ENCODE measurements at places on chromosomes 3 and 15.

GRCh38 chr15:30030345-30030744, 52.4 kb upstream of the GOLGA8J start:
- no peak for DNase-seq

DNA sequence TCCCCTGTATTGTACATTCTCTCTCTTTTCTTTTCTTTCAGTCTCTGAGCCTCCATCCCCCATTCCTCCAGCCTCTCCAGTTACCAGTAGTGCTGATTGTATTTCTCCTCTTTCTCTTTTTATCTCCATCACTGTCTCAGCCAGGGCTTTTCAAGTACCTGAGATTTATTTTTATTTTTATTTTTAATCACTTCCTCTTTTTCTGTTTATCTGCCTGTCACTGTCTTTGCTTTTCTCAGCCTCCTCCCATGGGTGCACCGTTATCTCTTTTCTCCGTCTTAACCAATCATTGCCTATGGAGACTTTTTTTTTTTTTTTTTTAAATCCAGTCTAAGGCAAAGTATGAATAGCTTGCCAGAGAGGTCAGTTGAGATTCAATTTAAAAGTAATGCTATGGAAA, 359.3 kb downstream of the GAP43 start:
- DNase-seq, result no peak

- DNase-seq, result no peak
Observed at GRCh38 chr15:80932989-80933388, 56.6 kb downstream of the MESD start.

GRCh38 chr15:85097250-85097649, 115.6 kb downstream of the PDE8A start:
- DNase-seq, result no peak

- no peak for DNase-seq
Observed at GRCh38 chr3:190361791-190362190, 26.2 kb upstream of the CLDN16 start.

DNA sequence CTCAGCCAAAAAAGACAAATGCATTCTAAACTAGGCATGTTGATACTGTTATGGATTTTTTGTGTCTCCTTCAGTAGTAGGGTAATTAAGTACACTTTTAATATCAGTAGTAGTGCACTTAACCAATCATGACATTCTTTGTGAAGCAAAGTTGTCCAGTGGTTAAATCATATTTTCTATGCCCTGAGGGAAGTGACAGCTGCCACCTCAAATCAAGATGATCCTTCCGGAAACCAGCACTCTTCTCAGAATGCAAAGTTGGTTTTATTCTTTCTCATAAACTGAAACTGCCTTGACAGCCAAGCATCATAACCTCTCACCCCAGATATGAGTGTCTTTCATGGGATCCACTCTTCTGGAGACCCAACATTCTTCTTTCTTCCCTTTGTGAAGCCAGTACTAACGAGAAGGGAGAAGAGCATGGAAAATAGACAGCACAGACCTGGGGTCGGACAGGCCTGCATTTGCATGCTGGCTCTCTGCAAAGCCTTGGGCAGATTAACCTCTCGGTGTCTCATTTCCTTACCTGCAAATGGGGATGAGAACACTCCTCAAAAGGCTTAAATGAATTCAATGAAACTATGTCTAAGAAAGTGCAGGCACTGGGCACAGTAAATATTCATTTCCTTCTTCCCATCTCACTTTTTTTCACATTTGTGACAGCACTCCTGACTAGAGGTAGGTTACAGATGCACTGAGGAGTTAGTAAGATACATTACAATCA, 13.2 kb downstream of the AAGAB start:
- DNase-seq, result peak; percentile 8

DNA sequence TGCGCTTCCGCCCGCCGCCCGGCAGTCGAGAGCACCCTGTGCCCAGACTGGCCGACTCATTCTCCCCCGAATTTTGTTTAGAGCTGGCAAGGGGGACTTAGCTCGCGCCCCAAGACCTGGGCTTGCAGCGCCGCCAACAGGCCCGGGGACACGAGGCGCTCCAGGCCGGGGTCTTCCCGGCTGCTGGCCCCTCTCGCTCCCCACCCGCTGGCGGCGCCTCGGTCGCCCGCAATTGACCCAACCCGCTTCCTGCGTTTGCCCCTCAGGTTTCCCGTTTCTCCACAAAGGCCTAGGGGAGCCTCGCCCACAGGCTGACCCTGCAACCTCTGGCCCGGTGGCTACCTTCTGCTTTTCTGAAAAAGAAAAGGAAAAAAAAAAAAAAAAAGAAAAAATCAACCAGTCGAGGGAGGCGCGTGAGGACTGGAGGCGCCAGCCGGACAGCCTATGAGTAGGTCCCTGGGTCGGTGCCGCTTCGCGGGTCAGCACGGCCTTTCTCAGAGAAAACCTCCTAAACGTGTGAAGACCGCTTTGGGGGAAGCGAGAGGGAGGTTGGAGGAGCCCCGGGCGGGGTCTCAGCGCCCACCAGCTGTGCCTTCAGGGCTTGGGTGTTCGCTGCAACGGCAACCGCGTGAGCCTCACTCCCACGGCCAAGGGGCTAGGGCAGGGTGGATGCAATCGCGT, 7.2 kb downstream of the FOXL2 start:
- DNase-seq, result no peak

- peak; percentile 98 for DNase-seq
Observed at GRCh38 chr3:66998113-66998903, at the start of gene KBTBD8. KBTBD8 (plus strand) TSS chr3:66998307; CDS start chr3:66998356, 49 bp downstream.

- no peak for DNase-seq
Observed at GRCh38 chr3:183264268-183264667, 11.2 kb downstream of the B3GNT5 start.

DNA sequence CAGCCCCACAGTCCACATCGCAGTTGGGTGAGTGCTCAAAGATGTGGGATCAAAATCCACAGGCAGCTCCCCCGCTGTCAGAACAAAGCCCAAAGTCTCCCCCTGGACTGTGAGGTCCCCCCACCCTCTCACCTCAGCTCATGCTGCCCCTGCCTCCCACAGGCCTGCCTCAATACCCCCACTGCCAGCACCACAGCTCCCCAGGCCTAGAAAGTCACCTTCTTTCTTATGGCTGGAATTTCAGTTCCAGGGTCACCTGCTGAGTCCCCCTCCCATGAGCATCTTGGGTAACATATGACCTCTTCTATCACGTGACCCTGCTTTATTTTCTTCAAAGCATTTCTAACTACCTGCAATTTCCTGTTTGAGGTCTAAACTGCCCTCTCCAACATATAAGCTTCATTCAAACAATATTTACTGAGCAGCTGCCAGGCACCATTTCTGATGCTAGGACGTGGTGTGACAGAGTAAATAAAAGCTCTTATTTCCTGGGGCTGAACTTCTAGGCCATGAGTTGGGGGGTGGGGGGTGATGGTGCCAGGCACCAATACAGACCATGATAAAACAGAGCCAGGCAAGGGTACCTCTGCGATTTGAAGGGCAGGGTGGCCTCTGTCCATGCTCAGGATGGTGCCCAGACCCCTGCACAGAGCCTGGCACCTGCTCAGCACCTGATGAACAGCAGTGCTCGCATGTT, 2.4 kb upstream of the TMEM89 start:
- DNase-seq, result no peak

DNA sequence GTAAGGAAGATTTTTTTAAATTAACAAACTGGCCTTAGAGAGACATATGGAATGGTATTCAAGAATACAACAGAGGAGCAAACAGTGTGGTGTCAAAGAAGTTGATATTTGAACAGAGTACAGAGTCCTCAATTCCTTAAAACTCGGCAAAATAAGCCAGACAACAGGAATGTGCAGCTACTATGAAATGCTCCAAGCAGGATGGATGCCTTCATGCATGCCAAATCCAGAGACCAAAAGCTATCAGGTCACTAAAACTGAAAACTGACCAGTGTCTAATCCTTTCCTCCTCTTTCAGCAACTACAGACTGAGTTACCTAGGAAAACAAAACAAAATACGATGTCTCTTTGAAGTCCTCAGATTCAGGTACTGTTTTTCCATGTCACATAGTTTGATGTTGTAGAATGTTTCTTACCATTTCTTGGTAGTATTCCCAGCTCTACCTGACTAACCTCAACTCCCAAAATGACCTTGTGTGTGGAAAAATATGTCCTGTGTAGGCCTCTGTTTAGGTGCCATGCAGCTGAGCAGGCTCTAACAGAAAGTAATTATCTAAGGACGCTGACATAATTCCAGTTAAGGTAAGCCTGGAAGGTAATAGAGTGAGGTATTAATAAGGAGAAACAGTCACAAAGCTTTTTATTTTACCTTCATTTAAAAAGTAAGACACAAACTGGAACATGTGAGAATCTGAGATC, 46.9 kb downstream of the TBL1XR1 start:
- no peak for DNase-seq

- no peak for DNase-seq
Observed at GRCh38 chr3:167565489-167565888, 88.3 kb downstream of the WDR49 start.

DNA sequence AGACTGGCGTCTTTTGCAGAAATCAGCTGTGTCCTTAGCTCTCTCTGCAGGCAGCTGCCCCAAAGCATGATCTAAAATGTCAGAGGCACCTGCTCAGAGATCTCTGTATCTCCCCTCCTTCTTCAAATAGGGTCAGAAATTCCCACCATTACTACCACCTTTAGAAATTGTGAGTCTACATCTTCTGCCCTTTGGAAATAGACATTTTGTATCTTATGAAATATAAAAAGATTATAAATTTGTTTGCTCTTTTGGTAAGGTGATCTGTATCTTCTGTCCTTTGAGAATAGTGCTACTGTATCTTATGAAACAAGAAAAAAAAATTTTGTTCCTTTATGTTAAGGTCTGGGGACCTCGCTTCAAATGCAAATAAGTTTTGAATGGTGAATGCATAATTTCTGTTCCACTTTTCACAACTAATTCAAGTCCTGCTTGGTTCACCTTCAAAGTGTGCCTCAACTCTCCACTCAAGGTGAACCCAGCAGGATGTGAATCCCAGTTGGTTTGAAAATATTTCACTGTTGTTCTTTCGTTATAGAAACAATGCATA, 28.3 kb upstream of the GPD1L start:
- DNase-seq, result no peak
